ENCODE measurements at places on chromosomes 16 and 17.
A peak's percentile ranks its signal among the peaks of the same experiment; 100 is the strongest.

- no peak for DNase-seq
These were observed 39.0 kb downstream of the NLK start for GRCh38 chr17:28081467-28081866.

GRCh38 chr17:57518587-57519581 lies 226.2 kb downstream of the CCDC182 start:
- no peak for DNase-seq

DNA sequence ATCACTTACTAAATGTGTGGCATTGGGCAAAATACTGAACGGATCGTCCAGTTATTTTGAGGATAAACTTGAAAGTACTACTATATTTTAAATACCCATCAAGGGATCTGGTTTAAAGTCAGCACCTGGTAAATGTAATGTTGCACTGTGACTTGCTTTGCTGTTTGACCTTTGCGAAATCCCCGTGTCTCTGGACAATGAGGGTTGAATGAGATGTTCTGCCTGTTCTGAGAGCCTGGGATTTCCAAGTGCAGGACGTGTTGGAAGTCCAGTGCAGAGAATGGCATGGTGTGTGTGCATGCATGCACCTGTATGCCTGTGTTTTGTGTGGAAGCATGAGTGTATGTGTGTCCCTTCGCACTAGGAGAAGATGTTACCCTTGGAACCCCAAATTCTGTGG lies 106.6 kb downstream of the N4BP1 start:
- no peak for DNase-seq

GRCh38 chr17:48357779-48358602 lies 72.0 kb downstream of the SKAP1 start:
- no peak for DNase-seq

GRCh38 chr17:16106161-16106891 lies 106.7 kb downstream of the TTC19 start:
- peak; percentile 66 for DNase-seq

All from choroid plexus epithelial cell (primary cell).